Caco-2 (cell line): ENCODE measurements at places on chromosomes 11 and 22. TPM values are rescaled to one million over a fixed set of nuclear protein-coding genes. Genes with fewer than 3 reads are reported as not detected.

The DCHS1 gene
- total RNA-seq: 1.7 and 2.0 TPM in 2 replicates

The ALDH3B1 gene
- 8.2 and 9.1 TPM in 2 replicates for total RNA-seq

The PVALB gene
- not detected in 2 replicates for total RNA-seq

DNA sequence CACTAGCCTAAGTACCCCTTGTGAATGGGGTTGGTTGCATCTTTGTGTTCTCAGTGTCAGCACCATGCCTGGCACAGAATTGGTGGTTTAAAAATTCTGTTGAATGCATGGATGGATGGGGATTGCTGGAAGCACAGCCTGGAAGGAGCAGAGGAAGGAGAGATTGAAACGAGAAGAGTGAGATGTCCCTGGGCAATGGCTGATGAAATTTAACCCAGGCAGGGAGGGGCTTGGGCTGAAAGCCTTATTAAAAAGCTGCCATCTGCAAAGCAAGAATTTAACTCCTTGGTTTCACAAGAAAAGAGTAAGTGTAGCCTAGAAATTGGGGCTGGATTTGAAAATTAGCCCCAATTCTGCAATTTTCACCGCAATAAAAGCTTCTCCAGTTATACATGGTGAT lies 126.7 kb downstream of the TEAD1 start:
- no peak overlapping the region for H3K4me3 ChIP-seq
- H3K27ac ChIP-seq: peak overlapping the region; percentile 98
- H3K36me3 ChIP-seq: no peaks in the 10 kb centered on the region
- H3K4me1 ChIP-seq: peaks cover 69% of the 10 kb centered on the region

GRCh38 chr22:41819257-41819656 lies 13.6 kb upstream of the SREBF2 start:
- DNase-seq: no peak
- H3K27ac ChIP-seq: no peak overlapping the region
- H3K4me3 ChIP-seq: no peak overlapping the region
- no peaks in the 10 kb centered on the region for H3K27me3 ChIP-seq

DNA sequence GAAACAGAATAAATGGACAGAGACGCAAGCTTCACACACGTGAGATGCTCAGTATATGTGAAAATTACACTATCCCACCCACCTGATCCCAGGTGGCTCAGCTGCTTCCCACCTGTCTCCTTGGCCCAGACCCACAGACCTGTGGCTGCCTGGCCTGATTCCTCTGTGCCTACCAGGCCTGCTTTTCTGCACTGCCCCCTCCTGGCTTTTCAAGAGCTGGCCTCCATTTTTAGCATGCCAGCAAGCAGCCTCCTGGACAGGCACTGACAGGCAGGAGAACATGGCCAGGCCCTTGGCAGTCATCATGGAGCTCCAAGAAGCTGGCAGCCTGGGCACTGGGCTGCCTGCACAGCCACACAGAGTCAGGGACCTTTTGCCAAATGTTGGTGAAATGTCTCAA lies 79.5 kb upstream of the HMGXB4 start:
- H3K36me3 ChIP-seq: no peaks in the 10 kb centered on the region
- no peaks in the 10 kb centered on the region for H3K27me3 ChIP-seq
- no peak for DNase-seq
- no peaks in the 10 kb centered on the region for H3K4me1 ChIP-seq
- no peak overlapping the region for H3K27ac ChIP-seq

The CADM1 gene
- total RNA-seq: 440 and 534 TPM in 2 replicates

The DDTL gene
- 4.1 and 6.2 TPM in 2 replicates for total RNA-seq

The MYRF gene
- 165 and 169 TPM in 2 replicates for total RNA-seq

The TREH gene
- total RNA-seq: not detected in 2 replicates
